ENCODE measurements at places on chromosomes 7 and 10.

DNA sequence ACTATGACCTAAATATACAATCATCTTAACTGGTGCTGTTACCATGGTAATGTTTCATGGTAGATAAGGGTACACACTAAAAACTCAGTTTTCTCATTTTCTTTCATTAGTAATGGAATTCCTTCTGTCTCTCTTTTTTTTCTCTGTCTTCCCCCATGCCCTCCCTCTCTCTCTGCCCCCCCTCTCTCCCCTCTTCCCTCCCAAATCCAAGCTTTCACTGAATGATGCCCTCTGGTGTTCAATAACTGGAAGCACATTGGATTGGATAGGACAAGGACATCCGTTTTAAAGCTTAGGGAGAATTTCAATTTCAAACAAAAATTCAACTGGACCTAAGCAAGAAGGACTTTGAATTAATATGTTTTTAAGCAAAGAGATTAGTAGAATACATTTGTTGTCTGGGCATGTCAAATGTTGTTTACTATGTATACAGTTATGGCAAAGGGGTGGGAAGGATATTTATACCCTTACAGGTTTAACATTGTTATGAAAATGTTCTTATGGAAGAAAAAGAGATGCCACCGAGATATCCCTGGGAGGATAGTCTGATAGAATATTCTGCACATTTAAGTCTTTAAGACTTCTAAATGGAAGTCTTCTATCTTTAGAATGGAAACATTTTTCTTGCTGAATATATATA is 6.1 kb downstream of the CHRM2 start:
- DNase-seq, result no peak

DNA sequence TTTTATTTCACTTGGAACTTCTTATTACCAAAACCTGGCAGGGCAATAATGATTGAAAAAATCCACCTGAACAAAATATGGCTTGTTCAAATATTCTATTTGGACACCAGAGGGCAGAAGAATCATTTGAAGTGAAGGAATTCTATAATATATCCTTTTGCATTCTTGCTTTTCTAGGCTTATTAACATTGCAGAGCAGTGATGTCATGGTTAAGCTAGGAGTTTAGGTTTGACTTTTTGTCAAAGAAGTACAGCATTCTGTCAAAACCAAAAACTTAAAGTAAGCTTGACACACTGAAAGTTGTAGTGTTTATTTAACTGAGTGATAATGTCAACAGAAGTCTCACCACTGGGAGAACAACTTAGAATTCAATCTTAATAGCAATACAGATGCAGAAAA is 156.0 kb downstream of the SEMA3D start:
- DNase-seq, result peak; percentile 34

DNA sequence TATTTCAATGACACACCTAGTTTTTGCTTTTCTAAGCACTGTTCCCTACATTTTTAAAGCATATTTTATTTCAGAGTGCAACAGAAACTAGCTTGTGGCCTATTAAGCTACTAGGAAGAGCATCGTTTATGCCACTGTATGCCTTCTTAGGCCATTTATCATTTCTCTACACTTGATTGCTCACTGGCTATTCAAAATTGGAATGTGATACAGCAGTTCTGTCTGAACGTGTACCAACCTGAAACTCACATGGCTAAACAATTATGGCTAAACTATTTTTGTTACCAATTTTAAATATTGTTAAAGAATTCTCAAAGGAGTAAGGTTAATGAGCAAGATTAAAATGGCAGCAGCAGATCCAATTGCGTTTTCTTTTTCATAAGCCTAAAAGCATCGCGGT is 105.2 kb downstream of the GSAP start:
- DNase-seq, result no peak

DNA sequence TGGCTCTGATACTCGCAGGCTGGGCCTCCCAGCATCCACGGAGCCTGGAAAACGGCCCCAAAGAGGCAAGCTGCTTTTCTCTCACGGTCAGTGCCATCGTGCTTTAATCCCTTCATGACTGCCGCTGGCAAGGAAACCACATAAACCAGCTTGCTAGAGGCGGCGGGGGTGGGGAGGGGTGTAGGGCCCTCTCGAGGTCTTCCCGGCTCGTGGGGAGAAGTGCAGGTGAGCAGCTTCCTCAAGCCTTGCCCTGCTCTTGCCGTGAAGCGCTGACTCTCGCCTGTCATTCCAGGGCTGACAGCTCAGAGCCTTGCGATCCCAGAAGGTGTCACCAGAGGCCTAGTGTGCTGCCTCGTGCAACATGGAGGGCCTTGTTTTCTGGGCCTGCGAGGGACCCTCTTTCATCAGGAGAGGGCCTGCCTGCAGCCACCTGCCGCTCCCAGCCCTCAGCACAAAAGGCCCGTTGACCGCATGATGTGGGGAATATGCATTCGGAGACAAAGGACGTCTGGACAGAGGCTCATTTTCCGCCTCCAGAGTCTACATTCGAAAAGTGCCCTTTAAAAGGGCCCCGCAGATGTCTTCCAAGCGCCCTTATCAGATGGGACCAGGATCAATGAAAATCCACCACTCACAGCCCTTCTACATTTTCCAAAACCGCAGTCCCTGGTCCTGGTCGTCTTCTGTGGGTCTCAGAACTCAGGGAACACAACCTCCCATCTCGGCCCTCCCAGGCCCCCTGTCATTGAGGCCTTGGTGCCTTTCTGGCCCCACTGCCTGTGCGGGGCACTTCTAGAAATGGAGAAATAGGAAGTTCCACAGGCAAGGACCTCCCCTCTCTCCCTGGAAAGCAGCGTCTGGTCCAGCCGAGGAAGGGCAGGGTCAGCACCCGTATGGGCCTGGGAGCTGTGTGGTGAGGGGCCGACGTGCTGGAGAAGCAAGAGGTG is 58.7 kb downstream of the ZRANB1 start:
- DNase-seq, result no peak

- no peak for DNase-seq
Observed at GRCh38 chr10:112954974-112955581, 5.0 kb downstream of the TCF7L2 start.

GRCh38 chr7:153301936-153302335 is 542.4 kb downstream of the ACTR3B start:
- DNase-seq, result no peak

GRCh38 chr7:86469680-86470295 is 173.9 kb upstream of the GRM3 start:
- DNase-seq, result peak; percentile 41

GRCh38 chr10:36018996-36019395 is 376.9 kb upstream of the FZD8 start:
- no peak for DNase-seq

DNA sequence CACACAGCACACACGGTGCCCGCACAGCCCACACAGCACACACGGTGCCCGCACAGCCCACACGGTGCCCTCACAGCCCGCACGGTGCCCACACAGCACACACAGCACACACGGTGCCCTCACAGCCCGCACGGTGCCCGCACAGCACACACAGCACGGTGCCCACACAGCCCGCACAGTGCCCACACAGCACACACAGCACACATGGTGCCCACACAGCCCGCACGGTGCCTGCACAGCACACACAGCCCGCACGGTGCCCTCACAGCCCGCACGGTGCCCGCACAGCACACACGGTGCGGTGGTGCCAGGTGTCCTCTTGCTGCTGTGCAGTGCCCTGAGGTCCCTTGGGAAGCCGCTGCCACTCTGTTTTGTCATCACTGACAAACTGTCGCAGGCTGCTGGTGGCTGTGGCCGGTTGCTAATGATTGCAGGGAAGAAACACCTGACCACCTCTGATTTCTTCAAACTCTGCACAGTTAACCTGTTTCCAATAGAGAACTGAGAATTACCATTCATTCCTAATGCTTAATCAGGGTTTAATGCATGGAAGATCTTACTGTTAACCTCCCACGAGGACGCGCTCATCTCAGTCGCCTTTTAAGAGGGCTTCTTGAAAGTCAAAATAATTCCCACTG is 66.9 kb downstream of the GLRX3 start:
- DNase-seq, result no peak

GRCh38 chr7:2886900-2887299 is 42.8 kb upstream of the GNA12 start:
- peak; percentile 75 for DNase-seq

- no peak for DNase-seq
Observed at GRCh38 chr10:113983552-113983951, 60.1 kb upstream of the ADRB1 start.

GRCh38 chr10:102642736-102643335 is 1.4 kb upstream of the TRIM8 start:
- peak; percentile 86 for DNase-seq

DNA sequence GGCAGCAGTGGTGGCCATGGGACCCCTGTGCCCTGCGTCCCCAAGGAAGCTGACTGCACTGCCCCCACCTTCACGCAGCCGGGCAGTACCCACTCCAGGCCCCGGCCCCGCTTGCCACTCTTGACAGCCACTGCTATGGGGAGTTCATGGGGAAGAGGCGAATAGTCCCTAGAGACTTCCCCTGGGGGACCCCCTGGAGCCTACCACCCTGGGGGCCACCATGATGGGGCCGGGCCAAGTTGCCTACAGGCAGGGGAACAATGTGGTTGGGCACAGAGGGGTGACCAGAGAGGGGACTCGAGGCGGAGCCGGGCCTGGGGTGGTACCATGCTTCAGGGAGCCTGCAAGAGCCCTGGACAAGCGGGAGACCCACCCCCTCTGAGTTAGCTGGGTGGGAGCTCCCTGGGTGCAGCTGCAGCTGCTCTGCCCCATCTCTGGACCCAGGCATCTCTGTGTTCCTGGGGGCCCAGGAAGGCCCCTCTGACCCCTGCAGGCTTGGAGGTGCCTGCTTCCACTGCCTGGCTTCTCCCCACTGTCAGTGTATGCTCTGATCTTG is 567.6 kb downstream of the GRM8 start:
- DNase-seq, result no peak

DNA sequence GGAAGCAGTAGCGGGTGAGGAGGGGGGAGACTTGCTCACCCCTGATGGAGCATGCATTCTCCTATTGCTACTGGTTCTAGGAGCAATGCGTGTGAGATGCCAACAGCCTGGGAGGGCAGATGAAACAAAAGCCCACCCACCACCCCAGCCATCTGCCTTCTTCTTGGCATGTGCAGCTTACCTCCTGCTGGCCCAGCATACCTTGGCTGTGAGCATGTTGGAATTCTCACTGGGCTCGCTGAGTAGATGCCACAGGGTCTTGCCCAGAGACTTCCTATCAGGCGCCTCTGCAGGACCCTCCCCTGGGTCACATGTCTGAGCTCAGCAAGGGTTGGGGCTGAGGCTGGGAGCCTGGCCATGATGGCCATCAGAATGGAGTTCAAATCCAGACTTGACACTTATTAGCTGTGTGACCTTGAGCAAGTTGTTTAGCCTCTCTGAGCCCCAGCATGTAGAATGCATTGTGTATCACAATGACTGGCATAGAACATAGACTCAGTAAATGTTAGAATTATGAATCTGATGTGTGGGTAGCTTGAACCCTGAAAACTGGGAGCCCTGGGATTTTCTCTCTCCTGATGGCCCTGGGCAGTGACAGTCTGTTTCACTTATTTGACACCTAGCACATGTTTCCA is 38.2 kb downstream of the CDH23 start:
- no peak for DNase-seq

GRCh38 chr10:89887406-89887805 is 186.0 kb downstream of the KIF20B start:
- no peak for DNase-seq

- DNase-seq, result peak; percentile 54
Observed at GRCh38 chr7:15593382-15593781, 31.6 kb upstream of the AGMO start.

DNA sequence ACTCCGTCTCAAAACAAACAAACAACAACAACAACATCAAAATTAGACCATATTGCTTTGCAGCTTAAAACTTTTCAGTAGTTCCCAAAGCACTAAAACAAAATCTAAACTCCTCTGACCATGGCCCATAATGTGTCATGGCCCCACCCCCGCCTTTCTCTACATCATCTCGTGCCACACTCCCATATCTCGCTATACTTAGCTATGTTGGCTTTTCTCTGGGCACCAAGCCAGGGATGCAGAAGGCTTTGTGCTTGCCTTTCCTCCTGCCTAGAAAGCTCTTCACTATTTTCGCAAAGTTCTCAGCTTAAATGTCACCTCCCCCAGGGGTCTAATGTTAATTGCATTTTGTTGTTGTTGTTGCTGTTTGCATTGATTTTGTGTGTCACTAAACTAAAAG is 15.1 kb upstream of the SLC16A12 start:
- DNase-seq, result no peak

DNA sequence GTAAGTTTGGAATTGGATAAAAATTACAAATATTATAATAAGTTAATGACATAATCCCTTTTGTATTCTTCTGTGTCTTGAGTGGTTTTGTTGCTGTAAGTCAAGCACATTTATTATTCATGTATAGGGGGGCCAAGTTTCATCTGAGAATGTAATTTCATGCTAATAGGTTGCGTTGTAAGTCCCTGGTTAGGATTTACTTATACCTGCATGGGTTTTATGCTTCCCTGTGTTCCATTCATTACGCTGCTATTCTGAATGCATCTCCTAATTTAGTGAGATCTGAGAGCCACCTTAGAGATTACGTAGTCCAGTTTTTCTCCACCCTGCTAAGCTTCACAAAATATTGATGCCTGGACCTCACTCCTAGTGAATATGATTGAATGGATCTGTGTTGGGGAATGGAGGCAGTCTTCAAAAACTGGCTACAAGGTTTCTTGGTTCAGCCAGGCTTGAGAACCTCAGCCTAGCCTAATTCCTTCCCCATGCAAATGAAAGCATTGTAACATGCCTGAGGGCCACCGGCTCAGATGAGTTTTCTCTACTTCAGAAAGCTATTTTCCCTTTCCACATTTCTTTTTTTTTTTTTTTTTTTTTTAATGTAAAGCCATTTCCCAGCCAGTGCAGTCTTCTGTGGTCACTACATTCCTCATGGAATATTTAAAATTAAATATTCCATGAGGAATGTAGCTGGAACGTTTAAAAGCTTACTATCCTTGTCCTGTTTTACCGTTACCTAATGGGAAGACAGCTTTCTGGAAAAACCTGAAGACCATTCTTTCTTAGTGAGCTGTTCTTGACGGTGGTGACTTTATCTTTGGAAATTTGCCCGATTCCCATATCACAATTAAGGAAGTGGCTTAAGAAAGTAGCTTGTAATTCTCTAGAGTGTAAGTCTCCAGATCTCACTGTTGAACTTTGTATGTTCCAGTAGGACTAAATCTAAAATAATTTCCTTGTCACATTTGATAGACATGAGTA is 16.0 kb downstream of the PAPSS2 start:
- DNase-seq, result no peak

DNA sequence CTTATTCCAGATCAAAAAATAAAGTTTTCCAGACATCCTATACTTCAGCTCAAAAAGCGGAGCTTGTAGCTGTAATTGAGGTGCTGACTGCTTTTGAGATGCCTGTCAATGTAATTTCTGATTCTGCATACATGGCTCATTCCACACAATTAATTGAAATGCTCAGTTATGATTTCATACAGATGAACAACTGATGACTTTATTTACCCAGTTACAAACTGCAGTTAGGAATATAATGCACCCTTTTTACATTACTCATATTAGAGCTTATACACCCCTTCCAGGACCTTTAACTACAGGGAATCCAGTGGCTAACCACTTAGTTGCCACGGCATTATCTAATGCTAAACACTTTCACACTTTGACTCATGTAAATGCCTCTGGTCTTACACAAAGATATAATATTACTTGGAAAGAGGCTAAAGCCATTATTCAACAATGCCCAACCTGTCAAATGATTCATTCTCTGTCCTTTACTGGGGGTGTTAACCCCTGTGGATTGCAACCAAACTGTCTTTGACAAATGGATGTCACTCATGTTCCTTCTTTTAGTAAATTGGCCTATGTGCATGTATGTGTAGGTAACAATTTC is 147.3 kb downstream of the ZNF33B start:
- no peak for DNase-seq

GRCh38 chr7:92674379-92674778 is 84.2 kb upstream of the FAM133B start:
- DNase-seq, result no peak

- DNase-seq, result no peak
Observed at GRCh38 chr10:49329146-49329505, 30.2 kb downstream of the C10orf71 start.
